ENCODE measurements at places on chromosomes 11 and 22.

DNA sequence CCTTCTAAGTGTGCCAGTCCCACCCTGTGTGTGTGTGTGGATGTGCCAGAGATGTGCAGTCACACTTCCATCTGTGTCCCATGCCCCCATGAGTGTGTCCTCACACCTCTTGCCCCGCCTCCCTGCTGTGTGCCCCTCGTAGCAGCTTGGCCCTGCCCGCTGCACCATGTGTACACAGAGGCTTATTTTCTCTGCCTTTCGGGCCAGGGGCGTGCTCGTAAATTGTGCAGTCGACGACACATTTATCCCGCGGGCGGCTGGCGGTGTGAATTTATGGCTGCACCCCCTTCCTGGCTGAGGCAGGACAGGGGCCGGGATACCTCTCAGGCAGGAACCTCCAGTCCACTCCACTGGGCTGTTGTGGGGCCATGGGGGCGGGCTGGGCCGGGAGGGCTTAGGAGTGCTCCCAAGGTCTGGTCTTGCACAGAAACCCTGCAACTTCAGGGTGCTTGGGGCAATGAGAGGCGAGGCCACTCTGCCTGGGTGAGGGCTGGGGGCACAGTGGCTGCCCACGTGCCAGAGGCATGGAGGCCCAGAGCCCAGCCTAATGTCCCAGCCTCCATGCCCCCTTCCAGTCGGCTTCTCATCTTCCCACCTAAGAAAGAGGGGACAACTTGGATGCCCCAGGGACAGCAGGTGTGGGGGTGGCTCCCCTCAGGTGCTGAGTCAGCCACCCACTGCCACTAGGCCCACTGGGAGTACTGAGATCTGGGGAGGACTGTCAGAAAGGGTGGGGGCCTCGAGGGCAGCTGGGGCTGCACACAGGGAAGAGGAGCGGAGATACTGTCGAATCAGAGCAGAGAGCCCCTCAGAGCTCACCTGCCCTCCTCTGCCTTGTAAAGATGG is 12.5 kb downstream of the GP1BB start:
- no peak for DNase-seq

DNA sequence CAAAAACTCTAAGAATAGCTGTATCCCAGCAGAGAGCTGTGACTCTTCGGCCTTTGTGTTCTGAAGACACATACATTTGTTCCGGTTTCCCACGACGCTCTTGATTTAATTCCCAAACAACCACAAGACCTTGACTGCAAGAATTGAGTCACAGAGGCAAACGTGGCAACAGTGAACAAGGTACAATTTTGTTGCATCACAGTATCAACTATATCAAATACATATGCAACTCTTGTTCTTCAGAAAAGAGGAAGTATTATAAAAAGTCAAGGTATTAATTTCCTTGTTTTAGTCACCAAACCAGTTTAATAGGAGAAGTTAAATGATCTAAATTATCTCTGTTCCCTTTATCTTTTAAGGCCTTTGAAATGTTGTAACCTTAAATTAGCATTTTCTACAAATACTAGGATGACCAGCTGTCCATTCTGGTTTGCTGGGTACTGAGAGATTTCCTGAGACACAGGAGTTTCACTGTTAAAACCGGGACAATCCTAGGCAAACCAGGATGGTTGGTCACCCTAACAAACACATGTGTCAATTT is 11.1 kb downstream of the HPS5 start:
- no peak for DNase-seq

GRCh38 chr11:69896250-69896649 is 77.0 kb upstream of the FGF3 start:
- no peak for DNase-seq

- DNase-seq, result no peak
These were observed 1232.7 kb upstream of the TENM4 start for GRCh38 chr11:80673566-80673965.
